Uterus (tissue), 4 donors: ENCODE measurements at places on chromosomes 12 and 14. TPM values are rescaled to one million over a fixed set of nuclear protein-coding genes. Genes with fewer than 3 reads are reported as not detected.

DNA sequence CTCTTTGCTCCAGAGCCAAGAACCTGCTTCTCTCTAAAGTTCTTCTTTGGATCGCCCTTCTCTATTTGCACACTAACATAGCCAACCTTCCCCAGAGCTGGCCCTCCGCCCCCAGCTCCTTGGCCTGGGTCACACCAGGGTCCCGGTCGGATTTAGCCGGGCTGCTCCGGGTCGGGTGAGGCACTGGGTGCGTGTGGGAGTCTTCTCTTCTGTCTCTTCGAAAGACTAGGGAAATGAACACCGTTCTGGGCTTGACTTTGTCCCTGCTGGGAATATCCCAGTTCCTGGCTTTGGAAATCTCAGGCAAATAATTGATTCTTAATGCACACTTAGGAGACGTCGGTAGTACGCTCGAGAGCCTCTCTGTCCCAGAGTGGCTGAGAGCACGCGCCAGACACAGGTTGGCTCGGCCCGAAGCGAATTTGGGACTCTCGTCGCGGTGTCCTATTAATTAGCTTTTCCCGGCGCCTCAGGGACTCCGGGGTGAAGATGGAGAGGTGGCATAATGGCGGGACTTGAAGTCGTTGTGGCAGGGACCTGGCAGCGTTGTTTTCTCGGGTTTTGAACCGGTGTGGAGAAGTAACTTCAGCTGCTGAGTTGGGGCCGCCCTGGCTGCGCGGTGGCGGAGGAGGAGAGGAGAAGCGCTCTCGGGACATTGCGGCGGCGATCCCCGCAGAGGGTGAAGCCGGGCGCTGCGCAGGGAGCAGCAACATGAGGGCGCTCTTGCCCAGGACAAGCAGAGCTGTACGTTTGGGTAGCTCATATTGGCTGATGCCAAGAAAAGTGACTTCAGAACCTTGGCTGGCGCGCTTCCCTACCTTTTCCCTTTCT is 7.5 kb downstream of the FOXG1 start:
- H3K4me3 ChIP-seq: no peak overlapping the region
- H3K36me3 ChIP-seq: no peaks in the 10 kb centered on the region
- no peak for DNase-seq
- peaks cover 17% of the 10 kb centered on the region for H3K27me3 ChIP-seq

DNA sequence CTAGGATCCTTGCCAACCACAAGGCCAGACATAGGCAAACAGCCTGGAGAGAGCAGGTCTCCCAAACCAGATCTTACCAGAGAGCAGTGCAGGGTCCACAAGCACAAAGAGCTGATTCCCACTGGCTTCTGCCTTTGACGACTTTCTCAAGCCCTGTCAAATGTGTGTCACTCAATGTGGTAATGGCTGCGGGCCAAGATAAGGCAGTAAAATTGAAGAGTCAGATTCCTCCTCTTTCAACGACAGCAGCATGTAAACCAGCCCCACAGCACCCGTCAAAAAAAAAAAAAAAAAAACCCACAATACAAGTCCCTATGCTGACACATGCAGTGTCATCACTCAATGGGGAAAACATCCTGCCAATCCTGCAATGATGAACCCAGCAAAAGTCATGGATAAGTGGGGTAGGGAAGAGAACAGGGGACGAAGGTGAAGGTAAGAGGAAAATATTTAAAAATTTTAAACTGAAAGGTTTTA is at the start of gene STON2:
Gene STON2, minus strand, starts transcription at position 123 of the 477 bp plus-strand sequence. CDS start 1,942 bp downstream, outside the sequence.
- no peaks in the 10 kb centered on the region for H3K36me3 ChIP-seq
- H3K27me3 ChIP-seq: no peaks in the 10 kb centered on the region
- no peak within 1 kb of the TSS for H3K4me3 ChIP-seq
- DNase-seq: no peak
- no peaks in the 10 kb centered on the region for H3K4me1 ChIP-seq
- H3K27ac ChIP-seq: no peak within 1 kb of the TSS

DNA sequence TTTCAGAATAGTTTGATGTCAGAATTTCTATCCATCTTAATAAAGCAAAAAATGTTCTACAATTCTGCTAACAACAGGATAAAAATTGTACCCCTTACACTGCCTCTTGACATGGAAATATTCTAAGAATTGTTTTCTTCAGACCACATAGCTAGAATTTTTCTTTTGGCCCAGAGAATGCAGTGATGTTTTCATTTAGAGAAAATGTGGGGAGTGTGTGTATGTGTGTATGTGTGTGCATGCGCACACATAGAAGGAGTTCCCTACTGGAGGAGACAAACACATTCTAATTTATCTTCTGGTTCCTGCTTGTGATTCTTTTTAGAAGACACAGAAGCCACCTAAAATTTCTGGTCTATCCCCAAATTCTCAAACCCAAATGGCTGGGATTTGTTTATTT is 1145.7 kb downstream of the VRK1 start:
- no peak overlapping the region for H3K4me3 ChIP-seq
- no peaks in the 10 kb centered on the region for H3K36me3 ChIP-seq
- no peak for DNase-seq
- no peaks in the 10 kb centered on the region for H3K27me3 ChIP-seq

DNA sequence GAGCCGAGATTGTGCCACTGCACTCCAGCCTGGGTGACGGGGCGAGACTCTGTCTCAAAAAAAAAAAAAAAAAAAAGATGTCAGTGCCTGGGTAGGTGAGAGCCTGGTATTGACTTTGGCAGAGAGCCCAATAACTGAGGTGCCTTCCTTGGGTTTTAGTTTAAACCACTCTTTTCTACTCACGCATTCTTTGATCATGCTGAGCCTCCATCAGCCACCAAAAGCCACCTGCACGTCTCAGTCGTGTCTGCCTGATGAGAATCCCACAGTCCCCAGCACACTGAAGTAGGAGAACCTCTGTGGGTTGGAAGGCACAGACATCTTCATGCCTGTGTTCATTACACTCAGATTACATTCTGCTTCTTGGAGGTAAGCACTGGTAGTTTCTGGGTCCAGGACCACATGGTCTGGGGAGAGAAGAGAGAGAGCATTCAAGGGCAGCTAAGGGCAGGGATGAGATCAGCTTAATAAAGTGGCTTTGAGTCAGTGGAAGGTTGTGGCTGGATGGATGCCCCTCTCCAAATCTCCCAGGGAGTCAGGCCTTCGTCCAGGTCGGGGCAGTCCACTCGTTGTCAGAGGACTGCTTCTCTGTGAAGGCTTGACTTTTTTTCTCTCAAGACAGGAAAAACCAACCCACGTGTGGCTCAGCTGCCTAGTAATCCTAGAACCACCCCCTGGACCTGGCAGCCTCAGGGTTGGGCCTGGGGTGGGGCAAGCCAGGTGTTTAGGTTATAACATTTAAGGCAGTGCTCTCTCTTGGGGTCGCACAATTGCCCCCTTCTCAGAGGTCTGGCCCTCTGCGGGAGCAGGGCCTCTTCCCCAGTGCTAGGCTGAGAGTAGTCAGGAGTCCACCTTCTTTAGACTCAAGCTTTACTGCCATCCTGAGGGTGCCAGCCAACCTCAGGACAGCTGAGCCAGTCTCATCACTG is 32.6 kb upstream of the MAX start:
- H3K27me3 ChIP-seq: no peaks in the 10 kb centered on the region
- no peaks in the 10 kb centered on the region for H3K36me3 ChIP-seq
- no peak overlapping the region for H3K27ac ChIP-seq
- no peak overlapping the region for H3K4me3 ChIP-seq

ISM2 gene
- total RNA-seq: not detected
